ENCODE measurements at places on chromosomes 1 and 21. TPM values are rescaled to one million over a fixed set of nuclear protein-coding genes. Genes with fewer than 3 reads are reported as not detected.
A peak's percentile ranks its signal among the peaks of the same experiment; 100 is the strongest.

DNA sequence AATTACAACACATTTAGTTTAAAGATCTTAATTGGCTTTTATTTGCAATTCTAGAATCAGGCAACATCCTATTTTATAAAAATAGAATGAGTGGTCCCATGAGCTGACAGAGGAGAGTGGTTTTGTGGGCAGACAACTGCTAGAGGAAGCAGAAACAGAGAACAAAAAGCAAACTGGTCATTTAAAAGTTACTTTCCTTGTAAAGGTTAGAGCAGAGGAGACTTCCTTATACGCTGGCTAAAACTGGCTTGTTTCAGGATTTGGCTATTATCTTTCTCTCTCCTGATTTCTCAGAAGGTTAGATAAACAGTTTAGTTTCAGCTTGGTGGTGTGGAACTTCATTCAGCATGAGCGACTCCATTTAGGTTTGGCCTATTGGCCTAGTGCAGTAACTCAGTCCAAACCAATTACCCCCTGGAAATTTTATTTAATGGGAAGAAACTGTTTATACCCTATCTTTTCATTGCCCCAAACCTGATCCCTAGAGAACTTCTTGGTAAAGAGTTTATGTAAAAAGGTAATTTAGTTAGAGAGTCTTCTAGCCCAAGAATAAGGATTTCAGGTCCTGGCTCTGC, 32.2 kb upstream of the IL20 start:
- DNase-seq = no peak

DNA sequence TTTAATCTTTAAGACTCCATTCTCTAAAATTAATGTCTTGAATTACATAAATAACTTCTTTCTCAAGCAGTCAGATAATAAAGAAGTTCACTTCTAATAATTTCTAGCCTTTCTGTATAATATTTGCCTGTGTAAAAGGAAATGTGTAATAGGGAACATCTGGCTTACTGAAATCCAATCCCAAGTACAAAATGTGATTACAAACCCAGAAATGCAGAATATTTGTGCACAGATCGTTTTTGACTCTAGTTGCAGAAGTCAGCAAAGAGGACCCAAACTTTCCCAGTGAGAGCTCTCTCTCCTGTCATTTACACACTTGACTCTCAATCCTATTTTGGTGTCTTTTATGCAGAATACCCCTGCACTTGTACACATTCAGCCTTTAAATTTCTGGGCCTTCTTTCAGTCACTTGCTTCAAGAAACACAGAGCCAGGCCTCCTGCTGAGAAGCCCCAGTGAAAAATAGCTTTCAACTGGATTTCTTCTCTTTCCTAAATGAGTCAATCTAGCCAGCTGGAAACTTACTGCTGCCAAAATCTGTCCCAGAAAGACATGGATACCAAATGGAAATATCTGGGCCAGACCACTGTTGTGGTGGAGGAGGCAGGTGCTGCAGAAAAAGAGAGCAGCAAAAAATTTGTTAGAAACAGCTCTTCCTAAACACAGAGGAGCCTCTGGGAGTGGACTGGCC, 68.5 kb upstream of the ADAM30 start:
- no peak for DNase-seq

Gene TSSK3
- total RNA-seq = not detected

- no peak for DNase-seq
Measured at GRCh38 chr1:114423455-114423854, 87.5 kb downstream of the TRIM33 start.

GRCh38 chr1:32172621-32173245, 6.7 kb upstream of the TXLNA start:
- DNase-seq = peak; percentile 39

GRCh38 chr1:78559680-78560079, 60.6 kb upstream of the IFI44L start:
- DNase-seq = no peak

GRCh38 chr1:244955661-244956060, 91.3 kb upstream of the HNRNPU start:
- DNase-seq = no peak

Gene ITLN2
- not detected for total RNA-seq

Data from foreskin keratinocyte (primary cell).